ENCODE measurements at places on chromosomes 1 and 21. TPM values are rescaled to one million over a fixed set of nuclear protein-coding genes. Genes with fewer than 3 reads are reported as not detected.

The SPRR4 gene
- not detected for total RNA-seq

The OLIG2 gene
- not detected for total RNA-seq

The ILDR2 gene
- 5.8 TPM for total RNA-seq

The GBP7 gene
- total RNA-seq: not detected

The STRIP1 gene
- total RNA-seq: 21.4 TPM

The ESPN gene
- total RNA-seq: 0.71 TPM

The FAM72C gene
- total RNA-seq: 11.8 TPM

The KCNJ15 gene
- total RNA-seq: 0.09 TPM

The PTAFR gene
- 0.29 TPM for total RNA-seq

The OR2L5 gene
- not detected for total RNA-seq

The PBX1 gene
- 0.22 TPM for total RNA-seq

The CFHR4 gene
- not detected for total RNA-seq

The TCP10L gene
- total RNA-seq: 1.3 TPM

The NPR1 gene
- total RNA-seq: 0.19 TPM

The MAP7D1 gene
- 164 TPM for total RNA-seq

The CD1E gene
- not detected for total RNA-seq

GRCh38 chr1:67850151-67850551, 16.9 kb upstream of the GNG12 start:
- no peak for ATAC-seq

GRCh38 chr1:10814976-10815857, 18.8 kb upstream of the CASZ1 start:
- no peak for ATAC-seq

DNA sequence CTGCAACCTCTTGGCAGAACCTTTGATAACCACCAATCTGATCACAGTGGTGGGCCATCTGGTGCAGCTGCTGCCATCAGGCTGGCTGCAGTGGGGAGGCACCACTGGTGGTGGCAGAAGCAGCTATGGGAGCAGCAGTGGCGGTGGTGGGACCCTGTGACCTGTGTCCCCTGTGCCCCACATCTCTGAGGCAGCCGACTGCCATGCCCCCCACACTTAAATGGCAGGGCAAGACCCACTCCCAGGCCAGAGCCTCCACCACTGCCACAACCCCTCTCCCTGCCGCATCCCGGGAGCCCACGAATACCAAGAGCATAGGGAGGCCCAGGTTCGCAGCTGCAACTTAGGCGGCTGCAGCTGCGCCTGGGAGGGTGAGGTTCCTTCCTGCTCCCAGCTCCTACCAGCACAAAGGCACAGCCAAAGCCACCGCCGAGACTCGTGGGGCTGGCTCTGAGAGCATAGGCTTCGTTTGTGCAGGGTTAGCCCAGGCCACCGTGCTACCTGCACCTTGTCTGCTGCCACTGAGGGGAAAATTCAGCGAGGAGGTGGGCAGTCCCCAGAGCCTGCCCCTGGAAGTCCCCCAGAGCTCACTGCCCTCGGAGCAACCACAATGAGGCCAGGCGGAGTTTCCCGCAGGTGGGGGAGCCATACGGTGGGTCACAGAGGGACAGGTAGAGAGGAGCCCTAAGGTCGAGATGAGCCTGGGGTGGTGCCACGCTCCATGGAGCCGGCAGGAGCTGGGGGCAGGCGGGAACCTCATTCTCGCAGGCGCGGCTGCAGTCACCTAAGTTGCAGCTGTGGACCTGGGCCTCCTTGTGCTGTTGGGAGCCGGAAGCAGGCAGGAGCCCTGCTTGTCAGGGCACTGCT, 518.7 kb downstream of the RWDD3 start:
- ATAC-seq: no peak

GRCh38 chr1:21217812-21218596, 41.3 kb upstream of the EIF4G3 start:
- peak; percentile 54 for ATAC-seq

- no peak for ATAC-seq
Observed at GRCh38 chr1:172585348-172585747, 52.4 kb downstream of the SUCO start.

DNA sequence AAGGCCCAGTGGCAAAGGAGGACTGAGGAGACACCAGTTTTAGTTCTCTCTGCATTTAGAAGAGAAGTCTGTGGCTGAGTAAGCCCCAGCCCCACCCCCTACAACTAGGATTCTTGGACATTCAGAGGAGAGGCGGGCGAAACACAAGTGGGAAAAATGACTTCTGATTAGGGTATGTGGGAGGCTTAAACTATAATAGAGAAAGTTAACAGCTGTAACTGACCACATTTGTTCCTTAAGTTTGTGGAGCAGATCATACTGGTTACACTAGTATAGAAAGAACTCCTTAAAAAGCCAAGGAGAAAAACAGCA, 11.2 kb upstream of the TRIM33 start:
- ATAC-seq: no peak

DNA sequence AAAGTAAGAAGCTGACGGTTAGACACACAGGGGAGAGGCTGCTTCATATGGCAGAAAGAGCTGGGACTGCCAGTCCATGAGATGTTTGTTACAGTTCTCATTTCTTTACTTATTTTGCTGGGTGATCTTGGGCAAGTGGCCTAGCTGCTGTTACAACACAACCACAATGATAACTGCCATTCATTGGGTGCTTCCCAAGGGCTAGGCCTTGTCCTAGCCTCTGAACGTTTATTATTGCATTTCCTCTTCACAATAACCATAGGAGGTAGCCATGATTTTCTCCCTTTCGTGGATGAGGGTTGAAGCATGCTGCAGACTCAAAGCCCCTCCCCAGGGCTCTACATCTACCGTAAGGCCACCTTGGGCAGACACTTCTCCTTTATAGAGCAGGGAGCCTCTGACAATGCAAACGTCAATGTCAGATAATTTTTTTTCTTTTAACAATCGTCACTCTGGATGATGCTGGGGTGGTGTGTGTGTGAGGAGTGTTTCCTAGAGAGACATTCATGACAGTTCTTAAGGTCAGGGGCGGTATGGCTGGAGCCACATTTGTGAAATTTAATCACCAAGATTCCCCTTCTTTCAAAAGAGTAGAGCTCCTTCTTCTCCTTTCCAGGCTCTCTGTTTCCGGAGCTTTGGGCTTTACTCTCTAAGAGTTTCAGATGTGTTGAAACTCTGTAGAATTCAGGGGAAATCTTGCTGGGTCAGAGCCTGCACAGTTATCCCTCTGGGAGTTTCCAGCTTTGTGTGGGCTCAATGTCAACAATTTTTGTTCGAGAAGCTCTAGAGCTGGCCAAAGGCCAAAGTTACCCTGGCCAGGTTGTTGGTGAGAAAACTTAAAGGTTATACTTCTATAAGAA, 138.5 kb upstream of the SGIP1 start:
- ATAC-seq: no peak

DNA sequence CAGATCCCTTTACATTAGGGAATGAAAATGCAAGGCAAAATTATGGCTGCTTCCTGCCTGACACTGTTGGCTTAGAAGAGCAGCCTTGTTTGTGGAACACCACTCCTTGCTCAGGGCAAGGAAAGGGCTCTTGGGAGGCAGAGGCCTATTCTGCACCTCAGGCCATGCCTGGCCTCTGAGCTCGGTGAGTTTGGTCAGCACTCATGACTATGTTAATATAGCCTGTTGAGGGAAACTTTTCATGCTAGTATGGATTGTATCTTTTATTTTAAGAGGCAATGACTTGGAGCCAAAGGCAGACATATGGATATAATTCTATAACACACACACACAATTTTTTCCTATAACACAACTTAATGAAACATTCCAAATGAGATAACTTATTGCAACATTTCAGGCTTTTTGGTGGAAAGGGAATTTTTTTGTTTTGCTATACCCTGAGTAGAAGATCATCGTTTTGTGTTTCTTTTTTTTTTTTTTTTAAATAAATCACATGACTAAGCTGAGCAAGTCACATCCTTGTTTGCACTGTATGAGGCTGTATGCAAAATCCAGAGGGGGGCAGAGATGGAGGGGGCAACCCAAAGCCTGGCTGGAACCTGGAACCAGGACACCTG, 5.6 kb upstream of the YRDC start:
- ATAC-seq: no peak

DNA sequence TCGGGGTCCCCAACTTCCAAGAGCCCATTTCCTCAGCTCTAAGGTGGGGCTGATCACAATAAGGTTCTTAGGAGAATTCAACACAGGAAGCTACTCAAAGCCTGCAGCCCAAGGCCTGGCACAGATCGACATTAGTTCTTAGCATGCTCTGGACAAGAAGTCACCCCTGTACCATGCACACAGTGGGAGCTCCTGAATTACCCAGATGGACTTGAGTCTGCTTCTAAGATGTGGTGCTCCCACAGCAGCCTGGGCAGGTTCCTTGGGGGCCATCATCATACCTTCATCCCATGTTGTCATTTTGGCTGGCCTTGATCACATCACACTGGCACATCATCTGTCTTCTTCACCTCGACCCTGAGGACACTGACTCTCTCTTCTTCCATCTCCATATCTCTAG, 153.3 kb upstream of the VAMP3 start:
- no peak for ATAC-seq

- ATAC-seq: no peak
Observed at GRCh38 chr1:162151900-162152829, 82.7 kb downstream of the NOS1AP start.

GRCh38 chr1:105005594-105006195, 1256.0 kb downstream of the AMY1C start:
- no peak for ATAC-seq

DNA sequence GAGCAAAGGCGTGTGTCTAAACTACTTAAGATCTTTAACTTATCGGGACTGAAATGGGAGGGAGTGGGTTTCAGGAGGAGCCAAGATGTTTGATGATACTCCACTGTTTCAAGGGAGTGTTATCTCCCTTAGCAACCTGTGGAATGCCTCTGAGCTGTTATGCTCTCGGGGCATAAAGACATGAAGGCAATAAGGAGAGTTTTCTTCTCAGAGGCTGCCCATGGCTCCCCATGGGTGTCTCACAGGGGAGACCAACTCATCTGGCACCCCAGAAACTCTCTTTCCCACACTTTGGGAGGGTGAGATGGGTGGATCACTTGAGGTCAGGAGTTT, 130.0 kb downstream of the LIPI start:
- ATAC-seq: no peak
